Testis (tissue), 5 donors: ENCODE measurements at places on chromosomes 5 and 9.
A peak's percentile ranks its signal among the peaks of the same experiment; 100 is the strongest.

GRCh38 chr5:136011414-136012001 lies 17.3 kb upstream of the TGFBI start:
- no peak overlapping the region for H3K4me3 ChIP-seq
- no peak overlapping the region for H3K27ac ChIP-seq
- no peaks in the 10 kb centered on the region for H3K27me3 ChIP-seq
- DNase-seq: no peak
- no peaks in the 10 kb centered on the region for H3K4me1 ChIP-seq

DNA sequence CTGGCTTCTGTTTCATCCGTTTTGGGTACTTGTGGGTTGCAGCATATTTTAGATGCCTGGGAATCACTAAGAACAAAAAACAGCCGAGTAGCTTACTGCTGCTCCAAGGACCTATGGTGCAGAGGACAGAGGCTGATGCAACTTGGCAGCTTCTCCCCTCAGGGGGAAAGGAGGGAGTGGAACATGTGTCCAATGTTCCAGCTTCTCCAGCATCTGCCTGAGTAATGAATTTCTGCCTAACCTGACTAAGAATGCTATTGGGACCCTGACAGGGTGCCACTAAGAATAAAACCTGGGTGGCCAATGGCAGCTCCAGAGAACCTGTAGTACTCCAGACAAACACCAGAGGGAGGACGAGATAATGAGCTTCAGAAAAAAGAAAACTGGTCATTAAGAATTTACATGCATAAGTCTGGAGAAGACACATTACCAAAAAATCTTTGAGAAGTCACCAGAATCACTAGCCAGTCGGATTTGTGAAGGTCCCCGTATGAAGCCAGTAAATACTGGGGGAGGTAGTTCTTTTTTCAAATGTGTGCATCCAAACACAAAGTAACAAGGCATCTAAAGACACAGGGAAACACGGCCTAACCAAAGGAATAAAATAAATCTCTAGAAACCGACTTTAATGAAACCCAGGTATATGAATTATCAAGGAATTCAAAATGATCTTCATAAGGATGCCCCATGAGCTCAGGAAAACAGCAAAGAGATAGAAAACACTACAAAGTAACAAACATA lies 293.5 kb downstream of the HINT1 start:
- no peaks in the 10 kb centered on the region for H3K27me3 ChIP-seq
- no peak overlapping the region for H3K4me3 ChIP-seq
- no peak overlapping the region for H3K27ac ChIP-seq
- H3K36me3 ChIP-seq: no peaks in the 10 kb centered on the region
- no peaks in the 10 kb centered on the region for H3K4me1 ChIP-seq

GRCh38 chr9:4339836-4340560 lies 40.1 kb upstream of the GLIS3 start:
- H3K27ac ChIP-seq: no peak overlapping the region
- DNase-seq: no peak
- no peaks in the 10 kb centered on the region for H3K27me3 ChIP-seq
- H3K4me1 ChIP-seq: peaks cover 4% of the 10 kb centered on the region
- no peak overlapping the region for H3K4me3 ChIP-seq
- no peaks in the 10 kb centered on the region for H3K36me3 ChIP-seq

- H3K4me1 ChIP-seq: peaks cover 6% of the 10 kb centered on the region
- no peak overlapping the region for H3K27ac ChIP-seq
- no peaks in the 10 kb centered on the region for H3K36me3 ChIP-seq
Measured at GRCh38 chr9:124045076-124045829, 33.7 kb downstream of the LHX2 start.

- no peaks in the 10 kb centered on the region for H3K4me1 ChIP-seq
- H3K36me3 ChIP-seq: no peaks in the 10 kb centered on the region
- H3K4me3 ChIP-seq: no peak overlapping the region
- no peak for DNase-seq
- H3K27me3 ChIP-seq: no peaks in the 10 kb centered on the region
- H3K27ac ChIP-seq: no peak overlapping the region
Measured at GRCh38 chr9:100919506-100919905, 109.0 kb upstream of the PLPPR1 start.

GRCh38 chr5:74594137-74595040 lies 46.1 kb downstream of the ENC1 start:
- H3K4me1 ChIP-seq: peaks cover 13% of the 10 kb centered on the region
- H3K27ac ChIP-seq: no peak overlapping the region
- H3K4me3 ChIP-seq: no peak overlapping the region
- no peak for DNase-seq
- no peaks in the 10 kb centered on the region for H3K27me3 ChIP-seq
- H3K36me3 ChIP-seq: no peaks in the 10 kb centered on the region

- no peak overlapping the region for H3K4me3 ChIP-seq
- no peak for DNase-seq
- H3K4me1 ChIP-seq: peaks cover 7% of the 10 kb centered on the region
- no peaks in the 10 kb centered on the region for H3K36me3 ChIP-seq
- no peak overlapping the region for H3K27ac ChIP-seq
Measured at GRCh38 chr5:138875946-138876345, 811 bp upstream of the LRRTM2 start.

DNA sequence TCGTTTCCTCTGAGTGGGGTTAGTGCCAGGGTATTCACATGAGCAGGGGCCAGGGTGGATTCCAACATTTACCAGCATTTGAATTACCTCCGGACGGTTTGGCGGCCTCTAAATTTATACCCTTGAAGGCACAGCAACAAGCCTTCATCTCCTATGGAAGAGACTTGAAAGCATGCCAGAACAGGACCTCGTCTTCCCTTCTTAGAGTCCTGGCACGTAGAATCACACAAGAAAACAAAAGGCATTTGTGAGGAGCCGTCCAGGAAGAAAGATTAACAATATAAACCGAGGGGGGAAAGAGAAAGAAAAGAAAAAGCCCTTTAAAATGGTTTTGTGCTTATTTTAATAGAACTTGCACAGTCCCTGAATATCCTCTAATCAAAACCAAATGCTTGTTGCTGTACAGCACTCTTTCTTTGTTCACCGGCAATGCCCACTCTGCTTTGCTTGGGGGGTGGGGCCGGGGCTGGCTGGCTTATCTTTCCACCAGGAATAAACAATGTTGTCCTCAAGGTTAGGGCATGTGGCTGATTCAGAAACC lies 575.8 kb upstream of the ZNF462 start:
- H3K4me3 ChIP-seq: peak overlapping the region; percentile 12
- peak; percentile 54 for DNase-seq
- H3K4me1 ChIP-seq: peaks cover 22% of the 10 kb centered on the region
- H3K36me3 ChIP-seq: no peaks in the 10 kb centered on the region
- no peaks in the 10 kb centered on the region for H3K27me3 ChIP-seq
